ENCODE measurements at places on chromosomes 4 and X.

DNA sequence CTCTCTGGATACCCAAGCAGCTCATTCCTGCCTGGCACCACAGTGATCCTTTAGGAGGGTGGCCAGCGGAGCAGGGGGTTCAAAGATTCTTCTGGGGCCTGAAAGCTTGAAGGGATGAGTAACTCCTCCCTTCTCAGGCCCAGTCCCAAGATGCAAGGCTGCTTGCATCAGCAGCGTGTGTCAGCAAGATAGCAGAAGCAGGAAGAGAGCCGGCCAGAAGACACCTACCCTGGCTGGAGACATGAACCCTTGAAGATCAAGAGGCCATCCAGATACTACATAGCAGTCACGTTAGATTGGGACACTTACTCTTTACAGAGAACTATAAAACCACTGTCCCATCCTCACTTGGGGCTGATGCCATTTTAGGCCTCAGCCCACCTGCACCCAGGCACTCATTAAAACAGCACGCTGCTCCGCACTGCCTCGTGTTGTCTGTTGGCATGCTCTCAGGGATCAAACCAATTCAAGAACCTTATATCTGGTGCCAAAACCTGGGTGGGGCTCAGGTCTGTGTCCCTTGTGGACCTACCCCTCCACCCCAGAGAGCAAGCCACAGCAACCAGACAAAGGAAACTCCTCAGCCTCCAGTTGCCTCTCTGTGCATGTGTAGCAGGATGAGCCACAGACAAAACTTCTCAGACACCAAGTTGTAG is 6.5 kb downstream of the UGT2B17 start:
- no peak for DNase-seq

DNA sequence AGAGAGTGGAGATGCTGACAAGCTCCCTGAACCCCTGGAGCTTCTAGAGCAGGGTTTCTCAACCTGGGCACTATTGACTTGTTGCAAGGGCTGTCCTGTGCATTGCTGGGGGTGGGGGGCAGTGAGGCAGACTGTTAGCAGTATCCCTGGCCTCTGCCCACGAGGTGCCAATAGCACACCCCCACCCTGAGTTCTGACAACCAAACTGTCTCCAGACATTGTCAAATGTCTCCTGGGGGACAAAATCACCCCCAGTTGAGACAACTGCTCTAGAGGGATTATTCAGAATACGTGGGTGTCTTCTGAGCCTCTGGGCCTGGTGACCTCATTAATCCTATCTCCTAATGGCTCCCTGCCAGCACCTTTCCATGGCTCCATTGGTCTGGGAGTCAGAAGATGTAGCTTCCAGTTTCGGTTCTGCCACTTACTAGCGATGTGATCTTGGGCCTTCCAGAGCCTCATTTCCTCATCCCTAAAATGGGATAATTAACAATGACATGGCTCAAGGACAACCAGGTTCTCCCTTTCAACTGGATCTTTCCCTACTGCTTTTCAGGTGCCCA is 17.6 kb upstream of the PJA1 start:
- DNase-seq: no peak

- no peak for DNase-seq
Observed at GRCh38 chr4:107857741-107858140, 33.0 kb downstream of the SGMS2 start.

DNA sequence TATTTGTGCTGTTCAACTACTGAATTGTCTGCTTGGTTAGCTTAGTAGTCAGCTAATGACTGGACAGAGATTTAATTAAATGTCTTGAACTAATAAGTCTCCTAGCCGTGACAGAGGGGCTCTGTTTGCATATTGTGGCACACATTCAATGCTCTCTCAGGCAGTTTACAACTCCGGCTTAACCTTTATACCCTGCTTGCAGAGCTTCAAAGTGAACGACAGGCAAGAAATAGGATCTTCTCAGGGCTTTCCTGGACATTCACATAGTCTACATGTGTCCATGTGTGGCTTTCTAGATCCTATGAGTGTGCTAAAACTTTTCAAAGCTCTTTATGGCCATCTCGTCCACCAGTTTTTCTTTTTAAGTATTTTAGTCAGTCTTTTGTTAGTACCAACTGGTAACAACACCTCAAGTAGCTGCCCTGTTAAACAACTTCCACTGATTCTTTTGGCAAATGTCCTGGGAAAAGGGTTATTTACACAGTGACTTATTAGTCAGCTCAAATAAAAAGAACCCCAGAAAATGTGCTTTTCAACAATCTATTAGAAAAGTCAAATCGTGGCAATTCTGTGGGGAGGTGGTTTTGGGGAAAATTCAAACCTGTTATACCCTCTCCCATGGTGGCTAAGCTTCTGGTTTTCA is 28.6 kb downstream of the OR13H1 start:
- no peak for DNase-seq

DNA sequence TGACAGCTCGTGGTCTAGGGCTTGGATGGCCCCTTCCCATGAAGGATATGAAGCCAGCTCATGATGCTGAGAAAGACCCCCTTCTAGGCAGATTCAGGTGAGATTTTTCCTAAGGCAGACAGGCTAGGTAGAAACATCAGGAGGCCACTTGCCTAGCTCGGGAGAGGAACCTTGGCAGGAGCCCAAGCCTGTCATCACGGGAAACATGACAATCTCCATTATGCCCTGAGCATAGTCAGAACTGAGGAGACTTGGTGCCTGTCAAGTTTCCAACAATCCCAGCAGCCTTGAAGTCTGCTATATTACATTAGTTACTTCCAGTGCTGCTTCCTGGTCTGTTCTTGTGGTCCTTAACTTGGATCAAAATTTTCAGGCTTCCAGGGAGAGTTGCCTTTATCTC is 18.7 kb upstream of the WDR1 start:
- DNase-seq: no peak

- DNase-seq: peak; percentile 89
Observed at GRCh38 chr4:2935762-2936743, 27.2 kb downstream of the NOP14 start.

- DNase-seq: peak; percentile 7
Observed at GRCh38 chrX:10615931-10616774, 4.2 kb downstream of the MID1 start.

GRCh38 chr4:99002279-99002678 is 6.8 kb downstream of the METAP1 start:
- no peak for DNase-seq

- peak; percentile 12 for DNase-seq
Observed at GRCh38 chr4:110087070-110087708, 111.2 kb downstream of the ELOVL6 start.

- DNase-seq: no peak
Observed at GRCh38 chrX:37287741-37288444, 61.3 kb upstream of the PRRG1 start.

- no peak for DNase-seq
Observed at GRCh38 chrX:4193500-4194155, 480.2 kb upstream of the PRKX start.

DNA sequence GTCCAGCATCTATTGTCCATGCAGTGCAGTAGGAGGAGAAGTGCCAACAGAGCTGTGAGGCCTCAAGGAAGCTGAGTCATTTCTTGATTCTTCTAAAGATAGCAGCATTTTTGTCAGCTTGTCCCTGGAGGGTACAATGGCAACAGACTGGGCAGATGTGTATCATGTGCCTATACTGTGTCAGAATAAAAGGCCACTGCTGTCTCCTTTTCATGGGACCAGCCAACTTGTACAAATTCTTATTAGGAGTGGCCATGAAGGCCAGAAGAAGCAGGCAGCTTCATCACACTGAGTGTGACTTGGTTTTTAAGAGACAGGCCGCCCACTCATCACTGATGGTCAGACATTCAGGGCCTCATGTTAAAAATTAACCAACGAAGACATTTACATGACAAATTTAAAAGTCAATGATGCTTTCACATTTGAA is 185.0 kb upstream of the FAM241A start:
- DNase-seq: no peak

GRCh38 chr4:121794505-121795188 is 6.5 kb upstream of the EXOSC9 start:
- no peak for DNase-seq

- DNase-seq: no peak
Observed at GRCh38 chr4:5128569-5128968, 77.3 kb downstream of the STK32B start.

- peak; percentile 75 for DNase-seq
Observed at GRCh38 chr4:2009651-2010233, 968 bp upstream of the NELFA start.

DNA sequence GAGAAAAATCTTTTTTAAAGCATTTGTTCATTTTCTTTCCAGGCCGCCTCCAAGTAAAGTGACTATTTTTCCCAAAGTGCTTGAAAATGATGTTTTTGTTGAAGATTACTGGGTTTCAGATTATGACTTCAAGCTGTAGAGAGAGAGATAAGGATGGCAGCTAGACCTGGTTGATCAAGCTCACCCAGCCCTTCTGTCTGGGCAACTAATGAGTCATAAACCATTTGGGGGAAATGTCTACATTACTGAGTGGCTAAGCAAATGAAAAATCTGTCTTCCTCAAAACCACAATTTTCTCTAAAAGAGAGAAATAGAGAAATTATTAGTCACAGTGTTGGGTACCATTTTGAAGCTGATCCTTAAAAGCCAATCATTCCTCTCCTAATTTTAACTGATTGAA is 355.4 kb upstream of the CPEB2 start:
- no peak for DNase-seq

DNA sequence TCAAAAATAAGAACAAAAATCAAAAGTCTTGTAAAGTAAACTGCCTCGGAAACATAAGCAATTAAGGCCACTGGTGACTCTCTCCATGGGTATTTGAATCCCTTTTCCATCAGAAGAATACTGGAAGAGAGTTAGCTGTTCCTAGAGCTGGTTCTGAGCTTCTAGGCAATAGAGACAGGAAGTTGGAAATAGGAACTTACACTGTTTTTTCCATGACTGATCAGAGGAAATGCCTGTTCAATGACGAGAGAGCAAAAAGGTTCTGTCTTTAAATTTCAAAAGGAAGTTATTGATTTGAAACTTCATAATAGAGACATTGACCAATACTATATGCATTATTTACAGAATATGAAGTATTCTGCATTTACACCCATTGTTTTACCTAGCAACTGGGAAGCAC is 503.5 kb upstream of the ARX start:
- DNase-seq: no peak

DNA sequence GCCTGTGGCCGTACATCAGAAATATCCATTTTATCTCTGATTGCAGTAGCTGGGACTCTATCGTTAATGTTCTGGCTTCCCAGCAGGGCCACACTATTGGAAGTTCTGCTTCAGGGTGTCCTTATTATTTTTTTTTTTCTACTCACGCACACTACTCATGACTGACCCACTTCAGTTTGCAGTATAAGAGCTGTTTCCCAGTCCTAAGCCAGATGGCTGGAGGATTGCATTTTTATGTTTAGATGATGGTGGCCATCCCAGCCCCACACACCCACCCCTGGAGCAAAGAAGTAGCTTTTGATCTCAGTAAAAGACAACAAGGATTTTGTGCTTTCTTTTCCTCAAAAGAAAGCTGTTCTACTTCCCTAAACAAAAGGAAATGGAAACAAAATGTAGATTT is 557.0 kb upstream of the GALNTL6 start:
- no peak for DNase-seq

- peak; percentile 16 for DNase-seq
Observed at GRCh38 chrX:139203651-139204570, 326.6 kb upstream of the F9 start.

DNA sequence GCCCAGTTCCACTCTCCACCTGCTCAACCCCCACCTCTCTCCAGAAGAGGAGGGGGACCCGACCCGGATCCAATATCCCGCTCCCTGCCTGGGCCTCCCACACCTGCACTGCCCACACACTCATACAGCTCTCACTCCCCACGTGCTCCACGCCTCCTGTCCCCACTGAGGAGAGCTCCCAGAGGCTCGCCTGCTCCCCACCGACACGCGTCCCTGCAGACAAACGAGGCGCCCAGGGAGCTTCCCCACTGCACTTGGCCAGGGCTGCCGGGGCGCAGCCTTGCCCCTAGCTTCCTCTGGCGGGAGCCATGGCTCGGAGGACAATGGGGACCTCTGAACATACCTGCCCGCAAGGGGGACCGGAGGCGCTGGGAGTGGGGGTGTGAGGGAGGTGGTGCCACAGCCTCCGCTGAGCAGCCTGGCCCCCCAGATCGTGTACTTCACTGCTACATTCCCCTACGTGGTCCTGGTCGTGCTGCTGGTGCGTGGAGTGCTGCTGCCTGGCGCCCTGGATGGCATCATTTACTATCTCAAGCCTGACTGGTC is 5.0 kb downstream of the SLC6A8 start:
- no peak for DNase-seq

DNA sequence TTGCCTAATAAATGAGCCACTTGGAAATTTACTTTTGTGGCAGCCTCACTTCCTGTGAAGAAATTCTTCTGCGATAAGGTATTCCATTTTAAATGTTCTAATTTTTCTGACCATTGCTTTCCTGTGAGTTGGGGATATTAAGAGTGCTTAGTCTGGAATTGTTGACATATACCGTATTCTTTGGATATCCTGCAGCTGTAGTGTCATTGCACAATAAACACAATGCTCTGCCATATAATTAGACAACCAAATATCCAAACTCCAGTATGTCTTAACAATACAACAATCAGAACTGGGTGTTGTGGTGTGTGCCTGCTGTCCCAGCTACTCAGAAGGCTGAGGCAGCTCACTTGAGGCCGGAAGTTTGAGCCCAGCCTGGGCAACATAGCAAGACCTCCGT is 99.4 kb downstream of the LUZP4 start:
- no peak for DNase-seq

DNA sequence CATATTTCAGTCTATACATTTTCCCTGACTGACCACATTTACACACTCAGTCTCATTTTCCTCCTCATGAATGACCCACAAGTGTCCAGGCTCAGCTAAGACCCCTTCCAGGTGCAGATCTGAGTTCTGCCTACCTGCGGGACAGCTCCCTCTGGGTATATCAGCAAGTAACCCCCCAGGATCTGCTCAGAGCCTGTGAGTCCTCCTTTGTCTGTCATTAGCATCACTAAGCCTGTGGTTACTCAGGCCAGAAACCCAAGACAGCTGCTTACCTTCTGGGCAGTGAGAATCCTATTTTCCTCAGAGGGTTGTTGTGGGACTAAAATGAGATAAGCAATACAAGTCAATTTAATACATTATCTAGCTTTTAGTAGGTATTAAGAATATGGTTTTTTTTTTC is 487.6 kb upstream of the BOD1L1 start:
- DNase-seq: no peak

DNA sequence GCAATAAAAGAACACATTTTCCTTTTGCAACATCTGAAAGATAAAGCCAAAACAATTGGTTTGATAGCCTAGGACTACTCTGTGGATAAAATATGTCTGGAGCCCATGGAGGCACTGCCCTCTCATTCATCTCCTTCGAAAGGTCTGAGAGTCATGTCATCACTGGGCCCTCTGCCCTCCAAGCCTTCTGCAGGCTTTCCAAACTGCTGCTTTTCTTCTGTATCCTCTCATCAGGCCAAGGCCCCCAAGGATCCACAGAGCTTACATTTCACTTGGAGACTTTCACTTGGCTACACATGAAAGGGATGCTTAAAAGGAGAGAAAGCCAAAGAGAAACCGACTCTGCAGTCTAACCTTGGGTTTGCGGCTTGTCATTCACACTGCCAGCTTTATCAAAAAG is 109.9 kb downstream of the SH3RF1 start:
- DNase-seq: no peak

- DNase-seq: no peak
Observed at GRCh38 chrX:46735622-46736021, 23.3 kb downstream of the SLC9A7 start.

GRCh38 chrX:65127842-65128241 is 151.6 kb upstream of the ZC4H2 start:
- peak; percentile 4 for DNase-seq
